Stimulated activated CD4-positive, alpha-beta T cell treated with anti-CD3 and anti-CD28 coated beads, Interleukin-4, amount 100 ng/mL, for 24 hours (primary cell): ENCODE measurements at places on chromosomes 3 and 15.
A peak's percentile ranks its signal among the peaks of the same experiment; 100 is the strongest.

DNA sequence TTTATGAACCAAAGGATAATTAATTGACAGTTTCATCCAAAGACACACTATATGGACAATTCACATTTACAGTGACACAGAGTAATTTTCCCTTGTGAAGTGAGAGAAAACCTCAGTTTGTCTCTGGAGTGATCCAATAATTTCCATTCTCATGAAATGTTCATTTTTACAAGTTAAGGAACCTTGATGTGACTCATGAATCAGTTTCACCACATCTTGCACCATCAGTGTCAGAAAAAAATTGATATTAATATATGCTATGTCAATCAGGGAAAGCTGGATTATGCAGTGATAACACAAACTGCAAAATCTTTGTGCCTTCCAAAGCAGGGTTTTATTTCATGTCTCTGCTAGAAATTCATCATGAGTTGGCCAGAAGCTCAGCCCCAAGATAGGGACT is 348.1 kb downstream of the ARPP21 start:
- DNase-seq = no peak

DNA sequence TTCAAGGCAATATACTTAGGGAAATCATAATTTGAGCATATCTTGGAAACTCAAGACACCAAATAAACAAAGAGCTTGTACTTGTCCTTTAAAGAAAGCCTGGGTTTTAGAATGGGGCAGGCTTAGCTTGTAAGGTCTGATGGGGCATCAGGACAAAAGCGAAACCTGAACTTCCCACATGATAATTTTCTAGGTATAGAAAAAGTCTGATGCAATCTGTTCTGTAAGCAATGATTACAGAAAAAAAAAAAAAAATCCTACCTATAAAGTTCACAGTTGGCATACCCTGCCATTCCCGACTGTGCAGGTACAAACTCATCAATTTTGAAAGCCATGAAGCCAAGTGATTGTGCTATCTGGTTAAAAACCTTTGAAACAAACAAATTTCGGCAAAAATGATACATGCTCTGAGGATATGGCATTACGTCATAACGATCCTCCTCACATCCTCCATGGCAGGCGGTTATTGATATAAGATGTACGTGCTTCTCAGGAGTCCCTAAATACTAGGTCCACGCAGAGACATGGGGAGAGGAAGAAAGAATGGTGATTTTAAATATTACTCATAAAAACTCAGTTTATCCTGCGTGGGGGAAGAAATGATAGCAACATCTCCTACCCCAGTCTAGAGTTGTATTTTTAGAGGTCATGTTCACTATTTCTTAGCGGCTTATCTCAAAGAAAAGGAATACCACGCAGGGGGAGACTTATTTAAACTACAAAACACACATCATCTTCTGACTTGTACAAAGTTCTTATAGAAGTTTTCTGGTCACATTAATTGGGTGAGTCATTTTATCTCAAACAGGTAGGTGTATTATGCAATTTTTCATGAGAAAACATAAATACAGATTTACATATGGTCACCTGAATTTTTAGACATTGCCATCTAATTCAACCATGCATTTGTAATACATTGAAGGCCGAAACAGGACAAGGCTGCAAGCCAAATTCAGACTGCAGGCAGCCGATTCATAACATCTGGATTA is 27.0 kb downstream of the MB21D2 start:
- no peak for DNase-seq

GRCh38 chr3:186807231-186807630 is 949 bp upstream of the RFC4 start:
- DNase-seq = no peak

GRCh38 chr15:69679623-69680228 is 227.1 kb downstream of the RPLP1 start:
- peak; percentile 48 for DNase-seq

- DNase-seq = no peak
These were observed 128.7 kb upstream of the WNT5A start for GRCh38 chr3:55615694-55616295.

GRCh38 chr15:85314633-85315032 is 65.8 kb upstream of the AKAP13 start:
- no peak for DNase-seq

- no peak for DNase-seq
These were observed 82.0 kb downstream of the NTRK3 start for GRCh38 chr15:88174571-88174970.

- DNase-seq = no peak
These were observed 123.7 kb upstream of the CLSTN2 start for GRCh38 chr3:139811331-139811730.

DNA sequence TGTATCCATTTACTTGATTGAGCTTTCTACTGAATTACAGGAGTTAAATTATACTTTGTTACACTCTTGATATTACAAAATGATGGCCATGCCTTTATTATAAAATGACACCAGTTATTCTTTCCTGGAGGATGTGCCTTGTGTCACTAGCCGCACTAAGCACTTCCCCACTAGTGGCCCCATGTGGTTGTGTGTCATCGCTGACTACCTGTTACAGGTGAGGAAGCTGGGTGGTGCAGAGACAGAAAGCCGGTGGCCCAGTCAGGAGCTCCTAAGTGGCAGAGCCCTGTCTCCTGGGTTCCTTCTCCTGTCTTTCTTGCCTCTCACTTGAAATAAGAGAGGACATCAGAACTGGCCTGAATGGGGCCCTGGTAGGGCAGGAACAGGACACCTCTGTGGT is 96.8 kb downstream of the IGF1R start:
- no peak for DNase-seq

DNA sequence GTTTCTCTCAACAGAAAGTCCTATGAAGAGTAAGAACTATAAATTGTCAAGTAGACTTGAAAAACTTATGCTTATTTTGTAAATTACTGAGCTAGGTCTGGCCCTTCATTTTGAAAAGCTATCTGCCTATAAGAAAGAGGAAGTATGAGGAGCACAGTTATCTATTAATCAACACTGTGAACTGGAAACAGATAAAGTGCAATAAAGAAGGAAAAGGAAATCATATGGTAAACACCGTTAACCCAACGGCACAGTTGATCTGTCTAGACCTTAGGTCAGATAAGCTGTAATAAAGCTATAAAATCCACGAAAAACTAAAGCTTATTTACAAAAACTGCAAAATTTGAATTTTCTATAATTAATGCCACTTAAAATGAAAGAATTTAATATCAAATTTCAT is 242.5 kb downstream of the ZBTB20 start:
- no peak for DNase-seq

GRCh38 chr3:35899245-35899644 is 259.9 kb downstream of the ARPP21 start:
- no peak for DNase-seq

DNA sequence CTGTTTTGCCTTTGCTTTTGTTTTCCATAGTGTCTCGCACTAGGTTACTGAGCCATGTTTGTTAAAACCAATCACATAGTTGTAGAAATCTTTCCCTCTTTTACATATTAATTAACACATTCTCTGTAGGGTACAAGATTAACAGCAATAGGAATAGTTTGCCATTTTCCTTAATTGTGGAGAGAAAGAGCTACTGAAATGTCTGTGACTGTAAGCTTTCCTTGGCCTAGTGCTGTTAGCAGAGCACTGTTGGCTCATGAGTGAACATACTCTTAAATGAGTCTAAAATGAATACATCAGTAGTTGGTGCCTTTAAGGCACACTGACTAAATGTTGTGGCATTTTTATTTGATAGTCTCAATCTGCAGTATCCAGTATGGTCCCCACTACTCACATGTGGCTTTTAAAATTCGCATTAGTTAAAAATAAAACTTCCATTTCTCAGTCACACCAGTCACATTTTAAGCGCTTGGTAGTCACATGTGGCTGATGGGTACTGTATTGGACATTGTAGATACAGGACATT is 28.2 kb downstream of the CHD2 start:
- DNase-seq = no peak

DNA sequence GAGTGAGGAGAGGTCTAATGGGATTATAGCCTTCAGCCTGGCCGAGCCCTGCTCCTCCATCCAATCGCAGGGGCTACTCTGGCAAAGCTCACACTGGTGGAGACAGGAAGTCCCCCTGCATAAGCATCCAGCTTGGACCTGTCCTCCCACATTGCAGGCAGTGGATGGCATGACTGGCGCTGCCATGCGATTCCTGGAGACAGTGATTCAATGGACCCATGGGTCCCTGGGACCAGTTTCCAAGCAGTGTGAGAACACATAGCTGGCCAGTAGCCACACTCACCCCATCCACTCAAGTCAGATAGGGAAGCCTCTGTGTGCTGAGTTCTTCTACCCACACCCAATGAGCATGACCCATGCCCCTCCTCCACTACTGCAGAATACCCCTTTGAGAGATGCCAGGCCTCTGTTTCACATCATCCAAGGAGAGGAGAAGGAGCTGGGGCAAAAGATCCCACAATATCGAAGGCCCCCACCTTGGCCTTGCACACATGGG is 18.1 kb upstream of the POC1A start:
- DNase-seq = no peak

DNA sequence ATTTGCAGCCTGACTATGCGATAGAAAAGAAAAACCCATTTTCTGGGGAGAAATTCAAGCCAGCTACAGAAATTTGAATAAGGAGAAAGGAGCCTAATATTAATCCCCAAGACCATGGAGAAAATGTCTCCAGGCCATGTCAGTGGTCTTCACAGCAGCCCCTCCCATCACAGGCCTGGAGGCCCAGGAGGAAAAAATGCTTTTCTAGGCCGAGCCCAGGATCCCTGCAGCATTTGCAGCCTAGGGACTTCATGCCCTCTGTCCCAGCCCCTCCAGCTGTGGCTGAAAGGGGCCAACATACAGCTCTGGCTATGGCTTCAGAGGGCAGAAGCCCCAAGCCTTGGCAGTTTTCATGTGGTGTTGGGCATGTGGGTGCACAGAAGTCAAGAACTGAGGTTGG is 26.3 kb downstream of the ARRDC4 start:
- no peak for DNase-seq

GRCh38 chr3:118772547-118773011 is 262.1 kb downstream of the IGSF11 start:
- no peak for DNase-seq

DNA sequence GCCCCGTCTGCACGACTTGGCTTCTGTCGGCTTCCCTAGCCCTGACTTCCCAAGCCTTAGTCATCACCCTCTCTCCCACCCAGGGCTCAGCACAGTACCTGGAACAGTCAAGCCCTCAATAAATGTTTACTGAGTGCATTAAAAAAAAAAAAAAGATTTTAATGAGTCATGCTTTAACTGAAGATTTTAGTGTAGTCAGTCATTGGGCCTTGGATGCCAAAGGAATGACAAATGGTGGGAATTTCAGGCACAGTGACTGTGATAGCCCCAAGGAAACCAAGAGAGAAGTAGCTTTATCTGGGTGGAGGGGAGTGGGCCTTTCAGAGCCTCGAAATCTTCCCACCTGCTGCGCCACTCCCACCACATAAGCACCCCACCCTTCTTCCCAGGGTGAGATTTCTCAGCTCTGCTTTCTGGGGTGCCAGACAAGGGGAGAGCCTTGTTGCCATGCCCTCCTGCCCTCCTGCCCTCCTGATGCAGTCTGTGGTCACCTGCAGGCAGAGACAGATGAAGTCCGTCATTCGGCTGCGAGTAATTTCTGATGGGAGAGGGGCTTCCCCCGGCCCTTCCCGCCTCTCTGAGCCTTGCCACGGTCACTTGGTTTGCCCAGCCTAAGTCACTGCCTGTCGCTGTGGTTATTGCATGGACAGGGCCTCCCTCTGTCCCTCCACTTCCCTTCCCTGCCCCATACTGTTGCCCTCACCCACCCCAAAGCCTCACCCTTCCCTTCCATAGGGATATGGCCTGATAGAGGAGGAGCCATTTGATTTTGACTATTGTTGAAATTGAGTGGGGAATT is 41.8 kb downstream of the SMAD3 start:
- DNase-seq = no peak

DNA sequence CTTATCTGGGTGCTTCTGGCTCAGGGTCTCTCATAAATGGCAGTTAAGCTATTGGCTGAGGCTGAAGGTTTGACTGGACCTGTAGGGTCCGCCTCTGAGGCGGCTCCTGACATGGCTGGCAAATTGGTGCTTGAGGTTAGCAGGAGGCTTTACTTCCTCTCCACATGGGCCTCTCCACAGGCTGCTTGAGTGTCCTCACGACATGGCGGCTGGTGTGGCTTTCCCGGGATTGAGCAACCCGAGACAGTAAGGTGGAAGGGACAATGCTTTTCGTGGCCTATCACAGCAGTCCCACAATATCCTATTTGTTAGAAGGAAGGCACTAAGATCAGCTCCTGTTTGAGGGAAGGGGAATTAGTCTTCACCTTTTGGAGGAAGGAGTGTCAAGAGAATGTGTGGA is 267.3 kb upstream of the LRRFIP2 start:
- no peak for DNase-seq

DNA sequence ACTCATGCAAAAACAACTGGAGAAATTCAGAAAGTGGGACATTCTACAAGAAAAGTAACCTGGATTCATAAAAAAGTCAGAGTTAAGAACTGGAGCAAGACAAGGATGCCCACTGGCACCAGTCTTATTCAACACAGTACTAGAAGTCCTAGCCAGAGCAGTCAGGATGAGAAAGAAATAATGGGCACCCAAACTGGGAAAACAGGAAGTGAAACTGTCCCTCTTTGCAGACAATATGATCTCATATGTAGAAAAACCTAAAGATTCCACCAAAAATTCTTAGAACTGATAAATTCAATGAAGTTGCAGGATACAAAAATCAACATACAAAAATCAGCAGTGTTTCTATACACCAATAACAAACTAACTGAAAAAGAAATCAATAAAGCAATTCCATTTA is 37.4 kb downstream of the TXNRD3 start:
- no peak for DNase-seq

GRCh38 chr3:57065588-57065987 is 5.1 kb downstream of the SPATA12 start:
- DNase-seq = no peak

DNA sequence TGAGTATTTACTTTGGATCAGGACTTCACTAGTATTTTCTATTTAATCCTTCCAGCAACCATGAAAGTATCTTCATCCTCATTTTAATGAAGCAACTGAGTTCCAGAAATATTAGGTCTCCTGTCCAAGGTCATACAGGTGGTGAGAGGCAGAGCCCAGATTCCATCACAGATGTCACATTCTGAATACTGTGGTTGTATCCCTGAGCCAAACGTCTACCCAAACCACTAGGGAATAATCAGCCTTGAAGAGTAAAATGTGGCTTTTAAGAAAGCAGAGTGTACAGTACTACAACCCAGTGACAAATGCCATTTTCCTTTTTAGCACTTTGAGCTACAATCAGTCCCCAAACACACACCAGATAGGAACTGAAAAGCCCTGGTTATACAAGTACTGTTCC is 93.3 kb upstream of the TRIM42 start:
- no peak for DNase-seq

DNA sequence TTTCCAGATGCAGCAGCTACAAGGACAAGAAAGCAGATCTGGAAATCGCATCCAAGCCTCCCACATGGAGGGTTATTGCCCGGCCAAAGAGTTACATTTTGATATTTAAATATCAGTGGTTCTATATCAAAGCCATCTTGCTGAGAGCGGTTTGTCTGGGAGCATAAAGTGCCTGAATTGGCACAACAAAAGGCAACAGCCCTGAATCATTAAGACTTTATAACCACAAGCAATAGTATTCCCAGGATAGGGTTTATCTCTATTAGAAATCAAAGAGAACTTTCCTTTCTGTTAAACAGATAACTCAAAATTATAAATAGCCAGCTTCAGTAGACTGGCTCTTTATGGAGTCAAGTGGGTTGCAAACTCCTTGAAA is 564.7 kb downstream of the ROBO1 start:
- no peak for DNase-seq

- no peak for DNase-seq
These were observed 445.3 kb downstream of the NAALADL2 start for GRCh38 chr3:175304404-175304803.
